MV-4-11 (cell line): ENCODE measurements at places on chromosomes 2 and 18.

GRCh38 chr2:175251425-175252041 is 70.0 kb upstream of the ATP5MC3 start:
- DNase-seq, result no peak

GRCh38 chr2:116754381-116755101 is 1060.0 kb upstream of the DDX18 start:
- no peak for DNase-seq

- peak; percentile 8 for DNase-seq
Measured at GRCh38 chr2:217108575-217109027, 248.7 kb upstream of the TNP1 start.

DNA sequence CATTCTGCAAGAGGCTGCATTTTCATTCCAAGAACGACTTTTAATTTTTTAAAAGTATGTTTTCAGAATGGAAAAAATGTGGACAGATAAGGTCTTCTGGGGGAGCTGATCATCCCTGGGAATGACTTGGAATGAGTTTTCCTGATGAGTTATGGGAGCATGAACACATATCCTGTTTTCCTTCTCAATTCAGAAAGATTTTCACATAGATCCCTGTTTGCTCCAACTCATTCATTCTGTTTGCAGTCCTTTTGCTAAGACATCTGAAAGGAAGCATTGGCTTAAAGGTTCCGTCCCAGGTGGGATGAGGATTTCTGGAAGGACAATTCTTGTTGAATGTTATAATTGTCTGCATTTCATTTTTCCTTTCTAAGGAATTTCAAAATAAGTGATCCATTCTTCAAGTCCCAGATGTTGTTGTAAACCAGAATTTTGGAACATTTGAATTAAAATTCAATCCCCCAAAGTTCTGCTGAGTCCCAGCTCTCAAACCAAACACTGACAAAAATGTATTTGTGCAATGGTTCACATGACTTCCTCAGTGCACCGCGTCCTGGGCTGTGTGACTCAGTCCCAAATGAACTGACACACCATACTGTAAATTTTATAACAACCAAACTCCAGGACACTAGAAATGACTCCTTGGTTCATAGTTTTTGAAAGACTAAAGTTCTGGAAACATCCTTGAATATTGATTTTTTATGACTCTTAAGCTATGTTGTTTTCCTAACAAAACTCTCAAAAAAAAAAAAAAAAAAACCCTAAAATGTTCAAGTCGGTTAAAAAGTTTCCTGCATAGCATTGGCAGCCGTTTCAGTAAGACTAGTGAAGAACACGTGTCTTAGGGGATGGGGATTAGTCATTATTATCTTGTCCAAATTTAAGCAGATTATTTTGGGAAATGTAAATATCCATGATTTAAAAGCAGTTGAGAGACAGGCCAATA is 281.8 kb upstream of the TCF4 start:
- peak; percentile 10 for DNase-seq

DNA sequence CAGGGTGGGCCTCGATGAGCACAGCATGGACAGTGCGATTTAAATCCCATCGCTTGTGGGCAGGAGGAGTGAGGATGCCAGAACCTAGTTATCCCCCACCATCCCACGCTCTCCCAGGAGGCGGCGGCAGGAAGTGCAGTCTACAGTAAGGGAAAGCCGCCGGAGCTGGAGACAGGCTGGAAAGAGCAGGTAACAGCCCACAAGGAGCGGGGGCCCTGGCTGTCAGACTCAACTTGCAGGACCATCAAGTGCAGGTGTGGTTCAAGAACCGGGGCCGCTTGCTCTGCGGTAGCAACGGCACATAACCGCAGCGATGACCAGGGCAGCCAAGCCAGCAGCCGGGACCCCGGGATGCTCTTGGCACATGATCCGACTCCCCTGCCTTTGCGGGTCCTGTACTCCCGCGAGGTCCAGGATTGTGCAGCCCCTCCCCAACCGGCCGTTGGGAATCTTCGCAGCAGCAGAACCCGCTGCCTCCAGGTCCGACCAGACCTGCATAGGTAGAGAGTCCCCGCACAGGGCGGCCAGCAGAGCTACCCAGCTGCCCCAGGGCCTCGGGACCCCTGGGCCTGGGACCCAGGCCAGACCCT is 82.1 kb downstream of the BIN1 start:
- DNase-seq, result no peak

DNA sequence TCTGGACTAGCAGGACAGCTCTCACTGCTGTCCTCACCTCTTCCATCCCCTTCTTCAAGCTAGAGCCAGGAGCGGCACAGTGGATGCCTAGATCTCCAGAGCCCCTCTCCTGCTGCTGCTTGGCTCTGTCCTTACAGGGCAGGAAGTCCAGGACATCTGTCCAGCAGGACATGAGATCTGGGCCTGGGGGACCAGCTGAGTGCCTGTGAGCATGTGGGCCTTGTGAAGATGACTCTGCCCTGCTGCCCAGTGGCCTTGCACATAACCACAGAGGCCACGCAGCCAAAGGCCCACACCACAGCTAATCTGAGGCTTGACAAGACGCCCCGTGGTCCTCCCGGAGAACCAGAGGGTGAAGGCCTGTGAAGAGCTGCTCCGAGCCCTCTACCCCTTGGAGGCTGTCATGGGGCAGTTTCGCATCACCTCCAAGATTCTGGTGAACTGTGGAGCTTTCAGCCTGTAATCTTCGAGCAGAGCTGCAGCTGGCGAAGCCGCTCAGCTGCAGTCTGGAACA is 516.7 kb upstream of the HS6ST1 start:
- no peak for DNase-seq

- no peak for DNase-seq
Measured at GRCh38 chr2:24509840-24510239, 18.8 kb downstream of the NCOA1 start.

DNA sequence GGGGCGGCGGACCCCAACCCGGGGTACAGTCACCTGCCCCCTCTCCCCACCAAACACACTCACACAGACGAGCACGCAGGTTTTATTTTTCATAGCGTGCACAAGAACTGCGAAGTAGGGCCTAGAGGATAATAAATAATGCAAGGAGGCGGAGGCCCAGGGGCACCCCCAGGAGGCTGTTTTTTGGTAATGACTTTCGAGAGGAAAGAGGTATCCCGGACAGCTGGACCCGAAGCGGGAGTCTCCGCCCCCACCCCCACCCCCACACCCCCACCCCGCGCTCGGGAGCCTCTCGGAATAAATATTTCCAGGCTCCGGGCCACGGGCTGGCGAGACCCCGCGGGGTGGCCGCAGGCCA is 3.4 kb downstream of the CYP26B1 start:
- no peak for DNase-seq

- DNase-seq, result no peak
Measured at GRCh38 chr2:240932724-240933047, 26.6 kb downstream of the CROCC2 start.

- DNase-seq, result no peak
Measured at GRCh38 chr18:64444819-64445218, 295.9 kb upstream of the LINC00305 start.

DNA sequence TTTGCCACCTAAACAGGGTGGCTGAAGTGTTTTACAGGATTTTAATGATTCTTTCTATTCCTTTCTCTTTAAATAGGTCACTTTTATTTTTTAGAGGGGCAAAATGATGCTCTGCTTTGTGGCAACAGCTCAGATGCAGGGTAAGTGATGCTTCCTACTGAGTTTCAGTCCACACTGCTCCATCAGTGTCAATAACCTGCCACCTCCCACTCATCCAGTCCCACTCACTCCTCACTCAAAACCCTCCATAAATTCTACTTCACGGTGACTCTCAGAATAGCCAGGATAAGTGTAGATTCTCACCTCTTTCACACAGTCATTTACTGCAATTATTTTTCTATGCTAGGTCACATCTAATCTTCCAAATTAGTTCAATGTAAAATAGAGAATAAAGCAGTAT is 72.7 kb downstream of the SCN2A start:
- no peak for DNase-seq

- DNase-seq, result no peak
Measured at GRCh38 chr2:113357071-113357470, 78.3 kb upstream of the PAX8 start.

DNA sequence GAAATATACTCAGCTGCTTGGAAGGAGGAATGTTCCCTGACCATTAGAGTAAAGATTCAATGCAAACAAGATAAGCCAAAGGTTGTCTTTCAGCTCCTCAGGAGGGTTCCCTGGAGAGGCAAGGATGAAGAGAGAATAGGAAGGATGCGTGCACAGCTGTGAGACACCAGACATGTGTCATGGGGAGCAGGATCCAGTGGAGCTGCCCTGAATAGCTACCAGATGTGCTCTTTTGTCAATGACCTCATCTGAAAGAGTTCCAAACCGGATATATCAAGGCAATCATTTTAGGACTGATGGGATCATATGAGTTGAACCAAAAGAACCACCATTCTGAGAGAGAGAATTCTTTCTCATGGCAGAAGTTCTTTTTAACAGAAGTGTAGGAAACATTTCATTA is 490.6 kb downstream of the IRS1 start:
- DNase-seq, result no peak

- no peak for DNase-seq
Measured at GRCh38 chr2:46094689-46095088, 202.5 kb upstream of the EPAS1 start.

- peak; percentile 85 for DNase-seq
Measured at GRCh38 chr2:170298115-170298514, 120.2 kb downstream of the MYO3B start.

GRCh38 chr18:76503649-76504386 is 8.8 kb upstream of the ZNF516 start:
- DNase-seq, result peak; percentile 33

GRCh38 chr18:67608615-67609273 is 92.2 kb upstream of the DSEL start:
- DNase-seq, result no peak

GRCh38 chr2:173271135-173271534 is 83.5 kb upstream of the CDCA7 start:
- DNase-seq, result no peak

- peak; percentile 36 for DNase-seq
Measured at GRCh38 chr2:1518331-1518803, 105.1 kb downstream of the TPO start.

- no peak for DNase-seq
Measured at GRCh38 chr2:220789961-220790360, 782.1 kb downstream of the EPHA4 start.

DNA sequence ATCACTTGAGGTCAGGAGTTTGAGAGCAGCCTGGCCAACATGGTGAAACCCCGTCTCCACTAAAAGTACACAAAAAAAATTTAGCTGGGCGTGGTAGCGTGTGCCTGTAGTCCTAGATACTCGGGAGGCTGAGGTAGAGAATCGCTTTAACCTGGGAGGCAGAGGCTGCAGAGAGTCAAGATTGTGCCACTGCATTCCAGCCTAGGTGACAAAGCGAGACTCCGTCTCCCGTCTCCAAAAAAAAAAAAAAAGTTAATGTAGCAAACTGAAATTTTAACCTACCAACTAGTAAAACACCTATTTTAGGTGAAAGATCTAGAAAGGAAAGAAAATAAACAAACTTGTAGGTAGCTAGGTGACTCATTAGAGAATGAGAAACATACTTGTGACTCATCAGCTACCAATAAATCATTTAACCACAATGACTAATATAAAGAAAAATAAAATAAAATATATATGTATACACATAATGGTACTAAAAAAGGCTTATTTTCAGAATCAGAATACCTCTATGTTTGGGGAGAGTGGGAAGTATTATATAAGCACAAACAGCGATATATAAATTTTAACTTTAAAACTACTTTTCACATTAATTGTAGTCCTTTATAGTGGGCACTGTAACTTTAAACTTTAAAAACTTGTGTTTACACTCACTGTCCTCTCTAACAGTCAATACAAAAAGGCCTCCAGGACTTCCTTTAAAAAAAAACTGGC is 36.6 kb downstream of the DARS1 start:
- DNase-seq, result no peak

GRCh38 chr2:226474131-226474530 is 325.5 kb downstream of the IRS1 start:
- no peak for DNase-seq

DNA sequence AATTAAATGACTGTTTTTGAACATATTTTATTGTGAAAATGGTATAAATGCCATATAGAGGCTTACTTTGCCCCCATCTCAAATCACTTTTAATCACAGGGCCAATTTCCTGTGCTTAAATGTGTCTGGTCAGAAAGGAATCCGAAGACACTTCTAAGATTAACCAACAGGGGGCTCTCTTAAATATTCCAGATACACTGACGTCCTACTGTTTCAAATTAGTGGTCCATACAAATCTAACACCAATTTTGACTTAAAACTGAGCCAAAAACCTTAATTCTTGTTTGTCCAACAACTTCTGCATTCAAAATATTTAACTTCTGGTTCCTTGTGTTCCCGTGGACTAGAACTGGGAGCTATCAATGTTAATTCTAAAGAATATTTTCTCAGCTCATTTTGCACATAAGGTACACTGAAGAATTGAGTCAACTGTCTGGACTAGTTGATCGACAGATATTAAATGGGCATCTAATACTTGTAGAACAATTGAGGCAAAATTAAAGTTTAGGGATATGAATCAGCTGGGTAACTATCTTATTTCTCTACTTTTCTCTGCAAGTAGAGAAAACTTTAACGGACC is 557.5 kb downstream of the ARHGAP15 start:
- DNase-seq, result peak; percentile 25

GRCh38 chr18:57534511-57534909 is 52.0 kb downstream of the FECH start:
- no peak for DNase-seq

DNA sequence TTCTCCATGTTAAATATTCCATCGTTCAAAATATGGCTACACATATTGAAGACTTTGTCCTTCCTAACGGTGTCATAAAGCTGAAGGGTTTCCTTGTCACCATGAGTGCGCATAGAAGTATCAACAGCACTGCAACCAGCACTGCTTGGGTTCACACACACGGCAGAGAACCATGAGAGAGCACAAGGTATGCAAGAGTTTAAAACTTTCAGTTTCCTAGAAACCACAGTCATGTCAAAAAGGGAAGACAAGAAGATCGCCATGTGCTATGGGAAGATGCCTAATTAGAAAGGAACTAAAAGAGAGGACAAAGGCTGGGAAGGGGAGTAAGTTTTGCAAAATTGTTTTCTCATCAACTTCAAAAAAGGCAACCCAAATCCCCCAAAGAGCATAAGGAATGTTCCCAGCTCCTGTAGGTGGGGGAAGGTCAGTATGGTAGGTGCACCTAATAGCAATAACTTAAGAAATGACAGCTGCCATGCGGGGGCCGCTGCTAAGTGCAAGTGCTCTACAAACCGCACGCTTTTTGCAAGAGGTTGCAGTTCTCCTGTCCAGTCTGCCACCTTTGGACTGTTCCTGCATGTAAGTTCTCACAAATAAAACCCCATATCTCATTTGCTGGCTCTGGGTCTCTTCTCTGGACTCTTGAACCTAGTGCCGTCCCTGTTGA is 136.8 kb downstream of the TMEM163 start:
- DNase-seq, result peak; percentile 48

GRCh38 chr2:221908518-221908917 is 336.4 kb upstream of the EPHA4 start:
- no peak for DNase-seq

- no peak for DNase-seq
Measured at GRCh38 chr2:77566582-77566981, 44.4 kb upstream of the LRRTM4 start.
